ENCODE measurements at places on chromosomes 11 and 22. TPM values are rescaled to one million over a fixed set of nuclear protein-coding genes. Genes with fewer than 3 reads are reported as not detected.

DNA sequence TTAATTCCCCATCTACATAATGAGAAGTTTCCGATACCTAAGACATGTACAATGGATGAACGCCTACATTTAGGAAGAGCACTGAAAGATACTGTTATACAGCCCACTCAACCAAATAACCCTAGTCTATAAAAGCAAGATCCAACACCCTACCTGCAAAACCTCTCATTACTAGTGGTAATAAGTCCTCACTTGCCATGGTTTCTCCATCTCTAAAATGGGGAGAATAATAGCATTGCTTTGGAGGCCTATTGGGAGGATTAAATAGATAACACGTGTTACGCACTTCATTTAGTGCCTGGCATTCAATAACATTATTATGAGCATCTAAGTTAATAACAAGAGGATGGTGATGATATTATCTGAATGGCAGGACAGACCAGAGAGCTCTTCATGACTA lies 16.9 kb downstream of the LGR4 start:
- DNase-seq, result no peak

- no peak for DNase-seq
Measured at GRCh38 chr11:74877132-74877531, 71.8 kb downstream of the XRRA1 start.

Gene CTSF
- 1.1 TPM for total RNA-seq

DNA sequence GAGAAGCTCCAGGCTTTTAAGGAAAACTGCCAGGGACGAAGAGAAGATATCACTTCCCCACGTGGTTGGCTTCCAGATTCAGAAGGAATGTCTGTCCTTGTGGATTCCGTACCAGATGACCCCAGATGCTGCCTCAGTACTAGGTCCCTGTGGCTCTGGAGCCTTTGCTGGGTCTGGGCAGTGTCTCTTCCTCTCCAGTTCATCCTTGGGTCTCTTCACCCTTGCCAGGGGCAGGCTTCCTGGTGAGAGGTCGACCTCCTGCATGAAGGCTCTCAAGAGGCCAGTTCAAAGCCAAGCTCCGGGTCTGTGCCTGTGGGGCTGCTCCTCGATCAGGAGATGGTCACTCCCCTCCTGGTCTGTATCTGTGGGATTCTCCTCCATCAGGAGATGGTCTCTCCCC lies 74.7 kb upstream of the B3GAT1 start:
- DNase-seq, result no peak

DNA sequence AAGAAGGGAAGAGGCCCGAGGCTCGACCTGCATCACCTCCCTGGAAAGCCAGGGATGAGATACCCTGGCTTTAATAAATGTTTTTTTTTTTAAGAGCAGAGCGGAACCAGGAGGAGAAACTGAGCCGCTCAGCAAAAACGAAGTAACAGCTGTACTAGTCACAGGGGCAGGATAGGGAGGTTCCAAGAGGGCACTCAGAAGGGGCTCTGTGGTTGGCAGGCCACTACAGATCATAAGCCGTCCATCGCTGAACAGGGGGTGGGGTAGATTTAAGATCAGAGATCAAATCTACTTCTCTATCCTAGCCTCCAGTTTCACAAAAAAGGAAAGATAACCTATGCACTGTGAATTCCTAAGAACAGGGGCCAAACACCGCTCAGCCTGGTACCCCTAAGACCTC lies 625 bp downstream of the EIF3D start:
- DNase-seq, result no peak
